ENCODE measurements at places on chromosomes 1 and 21.

DNA sequence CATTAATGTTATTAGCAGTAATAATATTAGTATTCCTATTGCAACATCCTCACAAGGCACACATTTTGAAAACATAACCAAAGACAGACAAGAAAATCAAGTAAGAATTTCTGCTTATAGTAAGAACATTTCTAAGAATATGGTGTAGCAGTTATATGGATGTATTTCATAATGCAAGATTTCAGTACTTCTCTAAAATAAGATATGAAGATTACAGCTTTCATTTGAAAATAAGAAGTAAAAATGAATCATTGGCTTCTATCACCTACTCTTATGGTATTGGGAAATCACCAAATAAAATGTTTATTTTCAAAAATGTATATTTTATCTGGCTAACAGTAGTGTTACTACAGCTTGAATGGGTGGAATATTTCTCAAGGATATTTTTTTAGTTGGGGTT is 103.8 kb upstream of the USP25 start:
- DNase-seq, result no peak

- DNase-seq, result no peak
These were observed 4.2 kb downstream of the GLIS1 start for GRCh38 chr1:53734650-53735211.

DNA sequence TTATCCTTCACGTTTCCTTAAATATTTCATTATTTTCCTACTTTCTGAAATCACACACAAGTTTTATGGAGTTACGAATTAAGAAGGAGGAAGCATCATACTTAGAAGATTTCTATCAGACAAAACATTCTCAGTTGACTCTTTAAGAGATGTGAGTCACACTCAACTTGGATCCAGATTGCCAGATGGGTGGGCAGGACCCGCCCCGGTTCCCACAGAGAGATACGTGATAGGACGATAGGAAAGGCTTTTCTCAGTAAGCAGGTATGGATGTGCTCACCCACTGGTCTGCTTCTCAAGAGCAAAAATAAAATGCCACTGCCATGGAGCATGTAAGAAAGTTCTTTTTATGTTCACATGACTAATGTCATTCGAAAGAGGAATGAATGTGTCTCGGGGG is 392.6 kb downstream of the MRPL39 start:
- DNase-seq, result no peak

DNA sequence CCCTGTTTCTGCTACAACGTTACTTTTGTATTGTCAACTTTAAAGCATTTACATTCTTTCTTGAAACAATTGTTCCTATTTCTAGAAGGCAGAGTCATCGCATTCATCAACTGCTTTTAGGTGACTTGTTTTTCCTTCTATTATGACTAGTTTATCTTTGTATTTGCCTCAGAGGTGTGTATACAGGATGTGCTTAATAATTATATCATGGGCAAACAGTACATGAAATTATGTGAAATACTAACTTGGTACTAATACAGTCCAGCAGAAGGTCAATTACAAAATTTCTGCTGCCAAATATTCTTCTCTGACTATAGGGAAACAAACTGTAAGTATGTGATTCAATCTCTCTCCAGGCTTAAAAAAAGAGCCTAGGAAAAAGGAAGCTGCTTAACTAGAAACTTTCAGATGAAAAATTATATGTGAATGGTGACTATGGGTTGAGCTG is 101.6 kb downstream of the C4BPA start:
- no peak for DNase-seq

DNA sequence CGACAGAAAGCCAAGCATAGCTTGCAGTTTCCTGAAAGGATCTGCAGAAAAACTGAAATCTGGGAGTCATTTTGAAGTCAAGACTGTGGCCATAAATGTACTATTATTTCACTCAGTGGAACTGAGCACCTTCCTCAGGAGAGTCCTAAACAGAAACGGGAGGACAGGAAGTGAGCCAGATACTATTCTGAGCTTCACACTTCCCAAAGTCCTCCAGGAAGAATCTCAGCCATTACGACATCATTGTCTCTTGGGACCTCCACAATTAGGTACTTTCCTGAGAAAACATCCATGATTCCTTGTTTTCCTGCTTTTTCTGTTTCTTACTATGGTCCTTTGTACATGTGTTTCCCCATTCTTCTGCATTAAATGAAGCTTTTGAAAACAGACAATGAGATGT is 299.2 kb upstream of the USP25 start:
- no peak for DNase-seq

GRCh38 chr1:73820843-73821242 is 377.1 kb downstream of the LRRIQ3 start:
- no peak for DNase-seq

GRCh38 chr1:100869996-100870395 is 24.6 kb downstream of the EXTL2 start:
- no peak for DNase-seq

DNA sequence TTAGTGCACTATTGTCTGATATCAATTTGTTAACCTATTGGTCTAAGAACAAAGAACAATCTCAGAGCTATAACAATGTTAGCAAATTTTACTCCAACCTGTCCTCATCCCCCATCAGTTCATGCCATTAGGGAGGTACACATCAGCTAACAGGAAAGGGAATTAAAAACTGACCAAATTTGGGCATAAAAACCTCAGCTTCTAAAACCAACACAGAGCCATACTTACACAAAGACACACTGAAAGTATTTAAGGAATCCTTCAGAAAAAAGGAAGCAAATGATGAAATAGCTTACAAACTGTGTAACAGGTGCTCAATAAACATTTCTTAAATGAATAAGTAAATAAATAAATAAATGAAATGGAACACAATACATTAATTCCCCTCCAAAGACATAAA is 89.2 kb downstream of the TTLL7 start:
- DNase-seq, result no peak

DNA sequence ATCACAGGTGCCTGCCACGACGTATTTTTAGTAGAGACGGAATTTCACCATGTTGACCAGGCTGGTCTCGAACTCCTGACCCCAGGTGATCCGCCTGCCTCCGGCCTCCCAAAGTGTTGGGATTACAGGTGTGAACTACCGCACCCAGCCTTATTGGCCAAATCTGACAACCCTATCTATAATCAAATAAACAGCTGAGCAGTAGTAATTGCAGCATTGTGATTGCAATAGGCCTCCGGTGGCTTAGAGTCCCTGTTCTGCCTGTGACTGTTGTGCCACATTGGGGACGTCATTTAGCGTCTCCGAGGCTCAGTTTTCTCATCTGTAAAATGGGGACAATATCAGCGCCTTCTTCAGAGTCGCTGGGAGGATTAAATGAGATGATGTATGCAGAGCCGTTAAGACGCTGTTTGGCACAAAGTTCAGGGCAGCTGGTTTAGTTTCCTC is 569 bp upstream of the CAPN2 start:
- no peak for DNase-seq

DNA sequence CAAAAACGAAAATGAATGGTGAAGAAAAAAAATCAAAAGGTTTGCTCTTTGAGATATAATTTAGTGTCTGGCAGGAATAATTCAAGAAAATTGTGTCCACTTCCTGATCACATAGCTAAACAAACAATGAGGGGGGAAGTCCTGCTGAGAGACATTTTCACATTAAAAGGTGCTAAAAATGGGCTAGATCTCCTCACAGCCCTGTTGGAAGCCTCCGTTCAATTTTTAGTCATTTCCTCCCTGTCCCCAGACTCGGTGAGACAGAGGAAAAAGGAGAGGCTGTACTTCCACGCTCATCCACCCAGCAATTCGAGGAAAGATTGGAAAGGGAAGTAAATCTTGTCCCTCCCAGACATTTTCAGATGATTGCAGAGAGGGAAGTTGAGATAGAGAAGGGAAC is 103.7 kb downstream of the BARHL2 start:
- no peak for DNase-seq

- DNase-seq, result no peak
These were observed 4.3 kb downstream of the TAF5L start for GRCh38 chr1:229621663-229622062.

GRCh38 chr1:24085546-24085945 is 26.4 kb downstream of the MYOM3 start:
- no peak for DNase-seq

- no peak for DNase-seq
These were observed 43.3 kb upstream of the TSNAX start for GRCh38 chr1:231485029-231485784.

GRCh38 chr1:198374288-198374687 is 166.2 kb downstream of the ATP6V1G3 start:
- no peak for DNase-seq

DNA sequence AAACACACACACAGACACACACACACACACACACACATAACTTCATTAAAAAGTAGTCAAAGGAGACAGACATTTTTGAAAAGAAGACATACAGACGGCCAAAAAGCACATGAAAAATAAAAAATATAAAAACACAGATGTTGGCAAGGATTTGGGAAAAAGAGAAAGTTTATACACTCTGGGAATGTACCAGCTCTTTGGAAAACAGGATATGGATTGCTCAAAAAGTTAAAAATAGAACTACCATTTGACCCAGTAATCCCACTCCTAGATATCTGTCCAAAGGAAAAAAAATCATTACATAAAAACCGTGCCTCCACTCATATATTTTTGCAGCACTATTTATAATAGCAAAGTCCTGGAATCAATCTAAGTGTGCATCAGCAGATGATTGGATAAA is 128.4 kb upstream of the C21orf91 start:
- DNase-seq, result no peak

DNA sequence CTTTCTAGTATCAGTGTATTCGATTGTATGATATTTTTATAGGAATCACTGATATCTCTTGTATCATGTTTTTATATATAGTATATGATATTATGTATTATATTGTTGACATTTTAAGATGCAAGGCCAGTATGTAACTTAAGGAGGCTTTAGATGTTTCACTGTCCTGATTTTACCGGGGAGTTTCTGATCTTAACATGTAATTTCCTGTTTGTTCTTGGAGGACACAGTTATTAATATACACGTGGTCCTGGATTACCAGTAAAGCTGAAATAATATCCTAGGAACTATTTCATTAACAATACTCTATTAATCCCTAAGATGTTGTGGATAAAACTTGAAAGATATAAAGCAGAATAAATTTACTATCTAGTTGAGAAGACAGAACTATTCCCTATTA is 19.5 kb downstream of the SDCCAG8 start:
- no peak for DNase-seq

DNA sequence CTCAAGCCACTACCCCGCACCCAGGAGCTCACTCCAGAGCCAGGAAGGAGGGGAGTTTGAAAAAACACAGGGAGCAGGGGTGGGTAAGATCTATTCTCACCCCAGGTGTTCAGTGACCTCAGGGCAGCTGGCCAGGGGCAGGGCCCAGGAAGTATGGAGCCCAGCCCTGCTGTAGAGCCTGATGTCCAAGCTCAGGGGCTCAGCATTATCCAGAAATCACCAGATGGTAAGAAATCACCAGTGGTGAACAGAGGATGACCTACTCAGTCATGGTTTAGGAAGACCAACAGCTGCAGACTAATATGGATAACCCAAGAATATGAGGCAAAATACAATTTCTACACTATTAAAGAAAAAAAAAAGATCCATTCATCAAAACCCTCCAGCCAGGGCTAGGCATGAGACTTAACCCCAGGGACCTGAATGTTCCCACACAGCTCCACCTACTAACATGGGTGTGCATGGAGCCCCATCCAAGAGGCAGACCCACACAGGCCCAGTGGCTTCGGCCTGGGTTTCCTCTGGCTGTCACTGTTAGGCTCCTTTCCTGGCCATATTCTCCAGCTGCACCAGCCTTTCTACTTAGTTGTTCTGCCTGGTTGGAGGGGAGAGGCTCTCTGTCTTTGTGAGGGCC is 67.6 kb downstream of the KCNN3 start:
- no peak for DNase-seq

DNA sequence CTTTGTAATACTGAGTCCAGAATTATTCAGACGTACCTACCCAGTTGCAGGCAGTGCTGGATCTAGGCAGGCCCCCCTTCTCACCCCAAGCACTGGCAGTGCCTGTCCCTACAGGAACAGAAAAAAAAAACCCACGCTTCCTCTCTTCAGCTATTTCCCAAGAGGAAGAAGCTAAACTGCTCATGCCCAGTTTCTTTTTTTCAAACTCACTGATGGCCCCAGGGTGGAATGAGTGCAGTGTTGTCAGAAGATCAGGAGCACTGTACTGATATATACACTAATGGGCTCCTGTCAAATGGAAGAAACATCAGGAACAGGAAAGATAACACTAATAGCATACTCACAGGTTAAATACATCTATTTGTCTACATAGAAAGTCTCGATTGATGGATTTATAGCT is 28.2 kb upstream of the DOCK7 start:
- no peak for DNase-seq

DNA sequence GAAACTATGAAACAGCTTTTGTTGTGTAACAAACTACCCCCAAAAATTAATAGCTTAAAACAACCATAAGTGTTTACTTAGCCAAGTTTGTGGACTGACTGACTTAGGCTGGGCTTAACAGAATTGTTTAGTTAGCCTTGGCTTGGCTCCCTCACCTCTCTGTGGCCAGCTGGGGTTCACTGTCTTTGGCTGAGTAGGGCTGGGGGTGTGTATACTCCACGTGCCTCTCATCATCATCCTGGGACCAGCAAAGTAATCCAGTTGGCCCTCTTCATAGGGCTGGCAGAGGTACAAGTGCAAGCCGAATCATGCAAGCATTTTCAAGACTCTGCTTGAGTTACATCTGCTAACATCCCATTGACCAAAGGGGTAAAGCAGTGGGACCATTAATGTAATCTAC is 252.3 kb downstream of the BRINP2 start:
- no peak for DNase-seq
